ENCODE measurements at places on chromosomes 6 and 20. TPM values are rescaled to one million over a fixed set of nuclear protein-coding genes. Genes with fewer than 3 reads are reported as not detected.

DNA sequence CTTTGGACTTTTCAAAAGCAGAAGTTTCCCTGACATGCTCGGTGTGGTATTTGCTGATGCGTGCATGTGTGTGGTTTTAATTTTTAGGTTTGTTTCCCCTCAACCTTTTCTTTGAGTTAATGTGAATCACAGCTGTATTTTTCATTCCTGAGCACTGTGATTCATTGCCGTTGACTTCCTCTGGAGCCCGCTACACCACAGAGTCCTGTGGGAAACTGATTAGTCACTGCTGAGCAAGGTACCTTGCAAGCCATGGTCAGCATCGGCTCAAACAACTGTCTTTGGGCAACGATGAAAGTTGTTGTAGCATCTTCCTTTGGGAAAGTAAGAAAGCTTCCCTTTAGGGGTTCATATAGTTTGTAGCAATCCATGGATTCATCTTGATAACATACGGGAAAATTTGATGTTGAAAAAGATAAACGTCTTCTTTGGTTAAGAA is 57.5 kb downstream of the RIN2 start:
- peaks cover 14% of the 10 kb centered on the region for H3K4me1 ChIP-seq
- no peaks in the 10 kb centered on the region for H3K27me3 ChIP-seq
- H3K36me3 ChIP-seq, result no peaks in the 10 kb centered on the region
- DNase-seq, result peak; percentile 85
- peak overlapping the region; percentile 59 for H3K27ac ChIP-seq

Gene ATP6V1G2
- total RNA-seq, result 0.91 TPM

DNA sequence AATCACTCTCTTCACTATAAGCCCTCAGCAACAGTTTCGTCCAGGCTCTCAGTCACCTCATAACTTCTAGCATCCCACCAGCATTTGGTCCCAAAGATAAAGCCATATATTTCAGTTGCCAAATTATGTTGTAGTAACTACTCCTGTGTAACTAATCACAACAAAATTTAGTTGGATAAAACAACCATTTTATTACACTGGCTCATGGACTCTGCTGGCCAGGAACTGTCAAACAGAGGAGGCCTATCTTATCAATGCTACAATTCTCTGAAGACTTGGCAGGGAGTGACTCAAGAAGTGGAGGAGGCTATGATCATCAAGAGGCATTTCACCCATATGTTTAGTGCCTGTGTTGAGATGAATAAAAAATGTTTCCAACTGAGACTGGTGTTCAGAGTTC is 1082.3 kb upstream of the GJE1 start:
- H3K27me3 ChIP-seq, result no peaks in the 10 kb centered on the region
- H3K36me3 ChIP-seq, result no peaks in the 10 kb centered on the region

- peaks cover 19% of the 10 kb centered on the region for H3K4me1 ChIP-seq
- H3K27me3 ChIP-seq, result no peaks in the 10 kb centered on the region
- DNase-seq, result no peak
- no peaks in the 10 kb centered on the region for H3K36me3 ChIP-seq
- no peak overlapping the region for H3K27ac ChIP-seq
Measured at GRCh38 chr6:48641544-48641943, 530.5 kb upstream of the PTCHD4 start.

DNA sequence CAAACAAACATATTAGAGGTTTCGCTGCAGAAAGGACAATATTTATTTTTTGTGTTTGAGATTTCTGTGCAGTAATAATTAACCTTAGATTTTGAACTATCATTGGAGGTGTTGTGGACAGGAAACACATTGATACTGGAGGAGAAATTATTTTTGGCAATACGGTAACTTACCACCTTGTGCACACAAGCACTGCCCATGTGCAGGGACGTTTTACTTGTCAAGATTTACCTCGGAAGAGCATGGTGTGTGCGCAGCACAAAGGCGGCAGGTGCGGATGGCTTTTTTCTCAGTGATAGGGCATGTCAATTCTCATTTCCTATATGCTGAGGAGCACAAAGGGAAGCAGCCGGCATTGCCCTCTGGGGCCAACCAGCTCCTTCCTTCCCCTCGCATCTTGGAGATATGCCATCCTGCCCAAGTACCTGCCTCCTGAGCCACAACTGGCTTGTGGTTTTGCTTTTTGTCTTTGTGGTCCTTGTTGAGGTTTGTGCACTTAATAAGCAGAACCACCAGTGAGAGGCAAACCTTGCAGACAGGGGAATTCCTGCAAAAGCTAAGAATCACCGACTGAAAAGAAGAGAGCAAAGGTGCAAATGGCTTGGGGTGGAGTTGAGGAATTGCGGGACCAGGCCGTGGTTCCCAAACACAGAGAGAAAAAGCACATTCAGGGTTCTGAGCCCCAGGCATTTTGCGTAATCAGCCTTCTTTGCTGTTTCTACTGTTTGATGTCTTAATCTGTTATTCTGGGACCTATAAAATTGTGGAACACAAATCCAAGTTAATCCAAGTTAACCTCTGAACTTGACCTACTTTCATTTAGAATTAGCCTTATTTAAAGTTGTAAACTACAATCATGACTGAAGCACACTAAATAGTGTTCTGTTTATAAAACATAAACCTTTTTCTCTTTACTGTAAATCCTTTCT is 21.9 kb downstream of the SAMD5 start:
- 0 out of 2 replicates have a peak overlapping the region, but pooled peaks have one; percentile 2 for H3K27ac ChIP-seq

- H3K4me3 ChIP-seq, result no peak overlapping the region
- H3K36me3 ChIP-seq, result no peaks in the 10 kb centered on the region
- no peaks in the 10 kb centered on the region for H3K27me3 ChIP-seq
- no peaks in the 10 kb centered on the region for H3K4me1 ChIP-seq
Measured at GRCh38 chr20:7902879-7903278, 37.4 kb downstream of the HAO1 start.

Measured in SJCRH30 (cell line).